Endothelial cell (in vitro differentiated cells): ENCODE measurements at places on chromosomes 16 and 17. TPM values are rescaled to one million over a fixed set of nuclear protein-coding genes. Genes with fewer than 3 reads are reported as not detected.

CACNA1H gene
- total RNA-seq: 3.4 TPM

SOX15 gene
- total RNA-seq: 1.3 TPM

DNA sequence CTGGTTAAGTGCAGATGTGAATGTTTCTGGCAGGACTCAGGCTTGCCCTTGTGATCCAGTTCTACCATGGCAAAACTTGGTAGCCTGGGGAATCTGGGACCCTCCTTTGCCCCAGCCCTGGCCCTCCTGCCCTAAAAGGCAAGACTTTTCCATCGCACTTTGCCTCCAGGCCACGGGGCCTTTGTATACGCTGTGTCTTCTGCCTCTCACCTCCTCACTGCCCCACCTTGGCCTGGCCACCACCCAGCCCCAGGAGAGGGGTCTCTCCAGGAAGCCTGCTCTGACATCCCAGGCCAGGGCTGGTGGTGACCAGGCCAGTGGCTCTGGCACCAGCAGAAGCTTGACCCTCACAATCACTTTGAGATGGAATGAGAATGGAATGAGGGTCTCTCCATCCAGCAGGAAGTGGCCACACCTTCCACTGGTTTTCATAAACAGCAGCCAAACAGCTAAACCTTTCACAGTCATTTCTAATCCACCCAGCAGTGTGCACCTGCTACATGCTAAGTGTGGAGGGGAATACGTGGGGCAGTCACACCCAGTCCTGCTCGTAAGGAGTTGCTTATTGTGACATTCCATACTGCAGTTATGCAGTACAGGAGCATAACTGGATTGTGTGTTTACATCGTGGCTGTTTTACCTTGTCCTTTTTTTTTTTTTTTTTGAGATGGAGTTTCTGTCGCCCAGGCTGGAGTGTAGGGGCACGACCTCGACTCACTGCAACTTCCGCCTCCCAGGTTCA is 1.6 kb upstream of the MRPL38 start:
- no peak for DNase-seq
- H3K4me3 ChIP-seq: no peak overlapping the region

- H3K4me1 ChIP-seq: peaks cover 19% of the 10 kb centered on the region
- peaks cover 4% of the 10 kb centered on the region for H3K27me3 ChIP-seq
- H3K4me3 ChIP-seq: peak overlapping the region; percentile 89
- no peaks in the 10 kb centered on the region for H3K36me3 ChIP-seq
- H3K27ac ChIP-seq: peak overlapping the region; percentile 99
These were observed 647 bp downstream of the UNK start for GRCh38 chr17:75785016-75785890.

GRCh38 chr16:53692146-53692545 is 11.5 kb downstream of the RPGRIP1L start:
- no peaks in the 10 kb centered on the region for H3K4me1 ChIP-seq
- DNase-seq: peak; percentile 30
- H3K4me3 ChIP-seq: no peak overlapping the region
- no peak overlapping the region for H3K27ac ChIP-seq

SRCIN1 gene
- total RNA-seq: 0.59 TPM

DNA sequence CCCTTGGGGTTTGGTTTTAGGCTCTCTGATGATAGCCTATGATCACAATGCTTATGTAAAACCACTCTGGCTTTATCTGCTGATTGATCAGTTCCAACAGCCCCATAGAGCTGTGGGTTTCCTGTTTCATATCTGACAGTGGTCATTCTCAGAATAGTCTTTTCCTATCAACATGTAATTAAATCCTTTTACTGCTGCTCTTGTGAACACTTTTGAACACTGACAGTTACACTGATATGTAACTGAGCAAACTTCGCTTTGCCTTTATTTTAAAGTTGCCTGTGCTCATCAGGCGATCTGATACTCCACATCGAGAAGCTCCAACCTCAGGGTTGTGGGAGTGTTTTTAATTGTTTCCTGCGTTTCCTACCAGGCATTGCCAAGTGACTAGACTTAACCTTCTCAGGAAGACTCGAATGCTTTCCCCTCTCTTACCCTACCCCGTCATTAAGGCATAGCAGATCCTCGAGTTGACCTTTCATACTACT is 17.3 kb upstream of the CLEC18B start:
- H3K27me3 ChIP-seq: peaks cover 3% of the 10 kb centered on the region
- peaks cover 18% of the 10 kb centered on the region for H3K36me3 ChIP-seq
- H3K4me1 ChIP-seq: peaks cover 6% of the 10 kb centered on the region
- H3K4me3 ChIP-seq: no peak overlapping the region
- DNase-seq: no peak
- no peak overlapping the region for H3K27ac ChIP-seq

HOXB3 gene
- 17.7 TPM for total RNA-seq

SGSM2 gene
- total RNA-seq: 65.4 TPM

DNA sequence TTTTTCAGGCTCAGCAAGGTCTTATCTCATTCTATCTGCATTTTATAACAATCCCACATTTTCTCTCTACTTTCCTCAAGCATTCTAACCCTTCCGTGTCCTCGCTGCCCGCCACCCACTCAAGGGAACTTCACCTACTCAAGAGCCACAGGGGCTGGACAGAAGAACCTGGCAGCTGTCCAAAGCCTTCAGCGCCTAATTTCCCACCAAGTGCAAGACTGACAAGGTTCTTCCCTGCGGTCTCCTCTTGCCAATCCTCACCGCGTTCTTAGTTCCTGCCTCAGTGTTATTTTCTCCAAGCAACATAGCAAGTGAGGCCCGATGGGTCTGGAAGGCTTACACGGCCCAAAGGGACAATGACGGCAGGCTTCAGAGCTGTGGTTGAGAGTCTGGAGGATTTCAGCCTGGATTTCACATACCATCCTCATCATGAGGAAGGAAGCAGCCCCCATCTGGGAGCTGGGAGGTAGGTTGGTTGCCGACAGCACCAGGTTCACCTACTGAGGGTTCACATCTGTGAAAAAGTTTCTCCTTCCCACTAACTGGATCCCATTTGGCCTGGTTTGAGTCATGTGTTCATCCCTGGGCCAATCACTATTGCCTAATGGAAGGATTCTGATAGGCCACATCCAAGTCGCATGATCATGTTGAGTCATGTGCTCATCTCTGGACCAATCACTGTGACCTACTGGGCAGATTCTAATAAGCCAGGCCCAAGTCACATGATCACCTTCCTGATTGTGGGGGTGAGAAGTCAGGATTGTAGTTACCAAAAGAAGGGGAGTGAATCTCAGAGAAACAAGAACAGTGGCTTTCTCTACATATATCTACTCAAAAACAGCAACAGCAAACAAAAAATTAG is 108.2 kb downstream of the N4BP1 start:
- no peaks in the 10 kb centered on the region for H3K4me1 ChIP-seq
- H3K4me3 ChIP-seq: no peak overlapping the region
- H3K36me3 ChIP-seq: no peaks in the 10 kb centered on the region
- H3K27ac ChIP-seq: no peak overlapping the region
- no peak for DNase-seq
- H3K27me3 ChIP-seq: peaks cover 8% of the 10 kb centered on the region

CAPN15 gene
- total RNA-seq: 49.0 TPM

GRCh38 chr16:81214745-81215166 is 23.7 kb upstream of the BCO1 start:
- DNase-seq: peak; percentile 21
- H3K27me3 ChIP-seq: peaks cover 6% of the 10 kb centered on the region
- peaks cover 1% of the 10 kb centered on the region for H3K4me1 ChIP-seq
- H3K27ac ChIP-seq: no peak overlapping the region
- H3K36me3 ChIP-seq: peaks cover 5% of the 10 kb centered on the region

GRCh38 chr16:28158136-28158535 is 53.6 kb downstream of the XPO6 start:
- H3K36me3 ChIP-seq: peaks cover 11% of the 10 kb centered on the region
- H3K4me1 ChIP-seq: no peaks in the 10 kb centered on the region
- DNase-seq: no peak
- no peak overlapping the region for H3K27ac ChIP-seq

C17orf50 gene
- total RNA-seq: 0.90 TPM

- H3K4me3 ChIP-seq: no peak overlapping the region
- no peaks in the 10 kb centered on the region for H3K36me3 ChIP-seq
- H3K27me3 ChIP-seq: peaks cover 13% of the 10 kb centered on the region
These were observed 36.1 kb downstream of the HNF1B start for GRCh38 chr17:37708616-37709212.

GRCh38 chr17:80449930-80450576 is 26.4 kb downstream of the NPTX1 start:
- peaks cover 9% of the 10 kb centered on the region for H3K4me1 ChIP-seq
- peaks cover 4% of the 10 kb centered on the region for H3K27me3 ChIP-seq
- no peak for DNase-seq
- H3K36me3 ChIP-seq: no peaks in the 10 kb centered on the region
- no peak overlapping the region for H3K27ac ChIP-seq
- no peak overlapping the region for H3K4me3 ChIP-seq

CIBAR2 gene
- total RNA-seq: not detected

GRCh38 chr16:52364500-52364899 is 182.4 kb downstream of the TOX3 start:
- no peak for DNase-seq
- peaks cover 2% of the 10 kb centered on the region for H3K27me3 ChIP-seq
- no peaks in the 10 kb centered on the region for H3K4me1 ChIP-seq
- no peak overlapping the region for H3K4me3 ChIP-seq
- H3K36me3 ChIP-seq: no peaks in the 10 kb centered on the region
- H3K27ac ChIP-seq: no peak overlapping the region

DNA sequence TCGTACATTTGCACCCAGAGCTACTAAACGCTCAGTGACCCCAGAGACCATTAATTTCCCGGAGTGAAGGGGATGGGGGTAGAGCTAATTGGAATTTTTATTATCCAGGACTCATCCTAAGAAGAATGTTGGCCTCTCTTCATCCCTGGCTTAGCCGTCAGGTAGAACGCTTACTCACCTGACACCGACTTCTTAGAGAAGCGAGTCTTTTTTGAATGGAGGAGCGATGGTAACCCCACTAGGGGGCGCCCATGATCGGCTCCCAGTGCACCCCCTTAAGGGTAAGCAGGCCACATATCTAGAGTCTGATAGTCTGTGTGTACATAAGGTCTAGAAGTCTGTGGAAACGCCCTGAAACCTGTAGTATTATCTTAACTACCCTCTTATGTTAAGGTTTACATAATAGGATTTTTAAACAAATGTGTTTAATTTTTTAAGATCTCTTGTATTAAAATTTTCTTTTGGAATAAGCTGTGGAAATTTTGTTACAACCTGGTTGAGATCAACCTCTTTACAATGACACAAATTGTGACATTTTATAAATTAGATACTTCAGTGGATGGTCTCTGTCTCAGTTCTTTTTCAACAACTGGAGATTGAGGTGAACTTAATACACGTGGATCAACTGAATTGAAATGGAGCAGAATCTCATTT is 229.8 kb downstream of the CPPED1 start:
- no peak overlapping the region for H3K4me3 ChIP-seq
- no peaks in the 10 kb centered on the region for H3K36me3 ChIP-seq
- DNase-seq: peak; percentile 74
- H3K27ac ChIP-seq: no peak overlapping the region

DNA sequence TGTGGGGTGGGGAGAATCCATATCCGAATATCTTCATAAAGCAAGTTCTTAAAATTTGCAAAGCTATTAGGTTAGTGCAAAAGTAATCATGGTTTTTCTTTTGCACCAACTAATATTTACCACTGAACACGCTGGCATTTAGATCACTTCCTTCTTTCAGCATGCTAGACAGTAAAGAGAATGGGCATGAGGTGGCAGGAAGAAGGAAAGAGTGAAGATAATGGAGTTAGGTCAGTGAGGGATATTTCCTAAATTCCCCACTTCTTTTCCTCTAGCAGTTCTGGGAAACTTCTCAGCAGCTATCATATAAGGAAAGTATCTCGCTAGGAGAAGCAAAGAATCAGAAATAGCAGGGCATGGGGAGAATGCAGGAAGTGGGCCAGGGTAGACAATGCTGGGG is 39.0 kb downstream of the SLC6A4 start:
- peaks cover 7% of the 10 kb centered on the region for H3K4me1 ChIP-seq
- H3K36me3 ChIP-seq: no peaks in the 10 kb centered on the region
- peaks cover 1% of the 10 kb centered on the region for H3K27me3 ChIP-seq
- H3K4me3 ChIP-seq: no peak overlapping the region
- H3K27ac ChIP-seq: peak overlapping the region; percentile 92

BAHCC1 gene
- total RNA-seq: 10.7 TPM

GNAO1 gene
- 0.69 TPM for total RNA-seq

MCRIP2 gene
- 2.9 TPM for total RNA-seq

- peaks cover 4% of the 10 kb centered on the region for H3K36me3 ChIP-seq
- H3K4me3 ChIP-seq: no peak overlapping the region
- no peak for DNase-seq
- H3K27me3 ChIP-seq: peaks cover 2% of the 10 kb centered on the region
These were observed 23.6 kb downstream of the RAB40B start for GRCh38 chr17:82674656-82675475.

- H3K4me1 ChIP-seq: peaks cover 4% of the 10 kb centered on the region
- no peak overlapping the region for H3K27ac ChIP-seq
- no peak for DNase-seq
- H3K27me3 ChIP-seq: peaks cover 6% of the 10 kb centered on the region
- H3K4me3 ChIP-seq: no peak overlapping the region
These were observed 13.0 kb upstream of the NFATC3 start for GRCh38 chr16:68072038-68072695.

VPS35 gene
- 78.4 TPM for total RNA-seq

DNA sequence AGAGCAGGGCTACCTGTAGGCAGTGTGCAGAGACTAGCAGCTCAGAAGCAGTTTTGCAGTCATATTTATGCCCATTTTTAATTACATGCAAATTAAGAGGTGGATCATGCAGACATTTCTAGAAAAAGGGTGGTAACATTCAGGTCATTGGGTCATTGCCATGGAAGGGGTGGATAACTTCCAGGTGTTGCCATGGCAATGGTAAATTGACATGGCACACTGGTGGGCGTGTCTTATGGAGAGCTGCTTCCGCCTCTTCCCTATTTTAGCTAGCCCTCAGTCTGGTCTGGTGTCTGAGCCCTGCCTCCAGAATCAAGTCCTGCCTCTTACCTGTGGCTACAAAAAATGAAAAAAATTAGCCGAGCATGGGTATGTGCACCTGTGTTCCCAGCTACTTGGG is 2.8 kb upstream of the DNAI2 start:
- peaks cover 11% of the 10 kb centered on the region for H3K27me3 ChIP-seq
- DNase-seq: no peak
- H3K36me3 ChIP-seq: no peaks in the 10 kb centered on the region
- no peak overlapping the region for H3K4me3 ChIP-seq
- no peak overlapping the region for H3K27ac ChIP-seq

STUB1 gene
- 93.7 TPM for total RNA-seq

DNA sequence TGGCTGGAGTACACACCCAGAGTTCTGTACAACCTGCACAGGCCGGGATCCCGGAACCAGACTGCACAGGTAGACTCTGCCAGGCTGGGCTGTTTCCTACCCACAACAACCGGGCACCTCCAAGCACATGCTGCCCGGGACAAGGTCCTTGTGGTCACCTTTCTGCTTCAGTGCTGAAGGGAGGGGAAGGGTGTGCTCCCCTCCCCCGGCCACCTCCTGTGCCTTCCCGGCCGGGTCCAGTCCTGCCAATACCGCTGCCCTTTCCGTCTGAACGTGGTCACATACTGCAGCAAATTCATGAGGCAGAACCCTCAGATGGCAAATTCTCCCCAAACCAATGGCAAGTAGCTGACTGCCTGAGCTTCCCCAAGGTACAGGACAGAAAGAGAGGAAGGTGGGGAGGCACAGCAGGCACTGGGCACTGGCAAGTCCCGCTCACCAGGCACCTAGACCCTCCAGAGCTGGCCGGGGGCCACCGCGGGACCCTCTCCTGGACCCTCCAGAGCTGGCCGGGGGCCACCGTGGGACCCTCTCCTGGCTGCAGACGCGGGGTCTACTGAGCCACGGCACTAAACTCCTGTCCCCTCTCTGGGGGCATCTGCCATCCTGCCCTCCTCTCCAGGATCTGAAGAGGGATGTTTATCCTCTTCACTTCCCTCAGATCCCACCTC is 22.8 kb downstream of the SLC43A2 start:
- H3K27ac ChIP-seq: no peak overlapping the region
- no peak for DNase-seq
- peaks cover 16% of the 10 kb centered on the region for H3K36me3 ChIP-seq
- H3K4me3 ChIP-seq: no peak overlapping the region
- peaks cover 6% of the 10 kb centered on the region for H3K27me3 ChIP-seq
